ENCODE measurements at places on chromosomes 4 and X. TPM values are rescaled to one million over a fixed set of nuclear protein-coding genes. Genes with fewer than 3 reads are reported as not detected.

Gene CNGA1
- not detected for total RNA-seq

Gene TBC1D1
- total RNA-seq: 260 TPM

Gene KDR
- 183 TPM for total RNA-seq

Gene EDA2R
- total RNA-seq: 1.9 TPM

Gene CTPS2
- total RNA-seq: 8.5 TPM

Gene ASB12
- total RNA-seq: not detected
